Substantia nigra (tissue), 51 donors: ENCODE measurements at places on chromosomes 4 and X.

GRCh38 chrX:96721354-96721753 is 36.7 kb downstream of the DIAPH2 start:
- no peak for DNase-seq

GRCh38 chr4:6881908-6882307 is 27.7 kb upstream of the TBC1D14 start:
- no peak for DNase-seq

DNA sequence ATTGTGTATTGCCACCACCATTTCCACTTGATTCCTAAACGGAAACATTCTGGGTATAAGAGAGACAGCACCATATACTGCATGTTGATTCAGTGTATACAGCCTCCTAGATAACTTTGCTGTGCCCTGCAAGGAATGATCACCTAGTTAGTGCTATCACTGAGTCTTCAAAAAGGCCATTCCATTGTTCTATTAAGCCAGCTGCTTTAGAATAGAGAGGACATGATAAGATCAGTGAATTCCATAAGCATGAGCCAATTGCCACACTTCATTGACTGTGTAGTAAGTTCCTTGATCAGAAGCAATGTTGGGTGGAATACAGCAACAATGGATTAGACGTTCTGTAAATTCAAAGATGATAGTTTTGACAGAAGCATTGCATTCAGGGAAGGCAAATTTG is 1047.3 kb downstream of the PCDH18 start:
- no peak for DNase-seq

DNA sequence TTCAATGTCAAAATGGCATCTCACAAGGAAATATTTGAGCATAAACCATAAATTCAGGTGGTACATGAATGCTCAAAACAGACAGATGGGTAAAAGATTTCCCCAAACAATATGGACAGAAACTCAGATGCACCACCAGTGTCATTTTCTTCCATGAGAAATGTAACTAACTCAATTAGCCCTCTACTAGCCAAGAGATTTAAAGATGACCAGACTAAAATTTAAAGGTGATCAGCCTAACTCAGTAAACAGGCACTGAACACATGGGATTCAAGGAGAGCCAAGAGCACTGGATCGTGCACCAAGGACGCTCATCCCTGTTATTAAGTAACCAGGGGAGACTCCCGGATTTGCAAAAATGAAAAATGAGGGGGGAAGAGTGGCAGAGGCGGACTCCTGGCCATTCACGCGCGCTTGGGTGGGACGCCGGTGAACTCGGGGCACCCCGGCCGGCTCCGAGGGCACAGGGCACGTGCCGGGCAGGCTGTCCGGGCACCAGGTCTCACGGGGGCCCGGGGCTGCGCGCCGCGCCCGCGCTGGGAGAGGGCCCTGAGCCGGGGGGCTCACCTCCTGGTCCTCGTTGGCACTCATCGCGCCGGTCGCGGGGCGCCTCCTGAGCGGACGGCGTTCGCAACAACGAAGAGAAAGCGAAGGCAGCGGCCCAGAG is 490 bp downstream of the RWDD4 start:
- DNase-seq = no peak

- DNase-seq = peak; percentile 11
These were observed 14.8 kb upstream of the LAP3 start for GRCh38 chr4:17562157-17562556.
